ENCODE measurements at places on chromosomes 2 and 18. TPM values are rescaled to one million over a fixed set of nuclear protein-coding genes. Genes with fewer than 3 reads are reported as not detected.
A peak's percentile ranks its signal among the peaks of the same experiment; 100 is the strongest.

The GPR75 gene
- 4.8 TPM for total RNA-seq

The NTSR2 gene
- total RNA-seq = not detected

The CHST10 gene
- total RNA-seq = 11.3 TPM

The KCNE4 gene
- 68.0 TPM for total RNA-seq

The FOXI3 gene
- total RNA-seq = 0.11 TPM

DNA sequence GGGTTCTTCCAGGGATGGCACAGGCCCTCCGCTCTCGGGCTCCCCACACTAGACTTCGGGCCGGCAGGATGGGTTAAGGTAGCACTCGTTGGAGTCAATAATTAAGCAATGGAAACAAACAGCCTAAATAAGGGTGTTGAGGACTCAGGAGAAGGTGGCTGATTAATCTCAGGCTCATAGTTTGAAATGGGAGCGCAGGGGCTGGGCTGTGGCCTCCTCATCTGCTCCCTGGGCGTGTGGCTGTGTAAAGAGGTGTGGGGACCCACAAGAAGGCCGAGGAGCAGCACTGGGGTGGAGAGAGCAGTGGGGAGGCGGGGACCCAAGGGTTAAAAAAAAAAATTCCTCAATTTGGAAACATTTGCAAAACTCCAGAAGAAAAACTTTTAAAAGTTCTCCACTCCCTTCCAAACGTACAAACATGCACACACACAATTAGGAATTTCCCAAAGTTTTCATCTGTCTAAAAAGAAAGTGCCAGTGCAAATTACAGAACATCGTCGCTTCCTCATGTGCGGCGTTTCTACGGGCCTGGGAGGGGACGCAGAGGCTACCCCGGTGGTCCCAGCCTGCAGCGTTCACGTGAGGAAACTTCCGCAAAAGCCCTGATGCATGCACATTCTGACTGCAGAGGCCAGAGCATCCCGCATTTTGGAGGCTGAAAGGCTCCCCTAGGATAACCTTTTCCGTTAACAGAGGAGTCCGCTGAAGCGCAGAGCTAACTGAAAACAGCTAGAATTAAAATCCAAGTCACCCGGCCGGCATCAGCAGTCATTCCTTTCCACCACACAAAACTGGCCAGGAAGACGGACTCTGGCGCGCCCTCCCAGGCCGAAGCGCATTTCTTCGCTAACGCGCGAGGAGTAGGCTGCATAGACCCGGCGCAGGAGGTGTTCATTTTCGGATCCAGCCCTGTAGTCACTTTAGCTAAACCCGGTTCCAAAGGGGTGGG is 1.0 kb upstream of the TUBB6 start:
- peak; percentile 53 for DNase-seq

GRCh38 chr2:119672161-119672862 is 6.7 kb upstream of the TMEM177 start:
- no peak for DNase-seq

DNA sequence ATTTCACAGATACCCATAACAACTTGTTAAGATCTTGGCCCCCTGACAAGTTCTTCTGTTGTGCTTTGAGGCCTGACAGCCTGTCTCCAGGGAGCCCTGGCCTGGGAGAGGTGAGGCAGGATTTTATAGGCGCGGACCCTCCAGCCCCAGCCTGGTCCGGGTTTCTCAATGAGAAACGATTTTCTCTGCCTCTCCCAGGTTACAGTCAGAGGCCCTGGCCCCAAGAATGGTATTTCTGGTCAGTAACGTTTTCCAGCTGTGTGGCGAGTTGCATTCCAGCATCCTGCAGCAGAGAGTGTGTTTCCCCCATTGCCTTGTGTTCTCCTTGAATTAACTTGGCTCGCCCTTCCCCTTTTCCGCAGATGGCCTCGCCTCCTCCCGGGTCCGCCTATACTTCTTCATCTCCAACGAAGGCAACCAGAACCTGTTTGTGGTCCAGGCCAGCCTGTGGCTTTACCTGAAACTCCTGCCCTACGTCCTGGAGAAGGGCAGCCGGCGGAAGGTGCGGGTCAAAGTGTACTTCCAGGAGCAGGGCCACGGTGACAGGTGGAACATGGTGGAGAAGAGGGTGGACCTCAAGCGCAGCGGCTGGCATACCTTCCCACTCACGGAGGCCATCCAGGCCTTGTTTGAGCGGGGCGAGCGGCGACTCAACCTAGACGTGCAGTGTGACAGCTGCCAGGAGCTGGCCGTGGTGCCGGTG is 3.0 kb downstream of the INHBB start:
- DNase-seq = no peak

DNA sequence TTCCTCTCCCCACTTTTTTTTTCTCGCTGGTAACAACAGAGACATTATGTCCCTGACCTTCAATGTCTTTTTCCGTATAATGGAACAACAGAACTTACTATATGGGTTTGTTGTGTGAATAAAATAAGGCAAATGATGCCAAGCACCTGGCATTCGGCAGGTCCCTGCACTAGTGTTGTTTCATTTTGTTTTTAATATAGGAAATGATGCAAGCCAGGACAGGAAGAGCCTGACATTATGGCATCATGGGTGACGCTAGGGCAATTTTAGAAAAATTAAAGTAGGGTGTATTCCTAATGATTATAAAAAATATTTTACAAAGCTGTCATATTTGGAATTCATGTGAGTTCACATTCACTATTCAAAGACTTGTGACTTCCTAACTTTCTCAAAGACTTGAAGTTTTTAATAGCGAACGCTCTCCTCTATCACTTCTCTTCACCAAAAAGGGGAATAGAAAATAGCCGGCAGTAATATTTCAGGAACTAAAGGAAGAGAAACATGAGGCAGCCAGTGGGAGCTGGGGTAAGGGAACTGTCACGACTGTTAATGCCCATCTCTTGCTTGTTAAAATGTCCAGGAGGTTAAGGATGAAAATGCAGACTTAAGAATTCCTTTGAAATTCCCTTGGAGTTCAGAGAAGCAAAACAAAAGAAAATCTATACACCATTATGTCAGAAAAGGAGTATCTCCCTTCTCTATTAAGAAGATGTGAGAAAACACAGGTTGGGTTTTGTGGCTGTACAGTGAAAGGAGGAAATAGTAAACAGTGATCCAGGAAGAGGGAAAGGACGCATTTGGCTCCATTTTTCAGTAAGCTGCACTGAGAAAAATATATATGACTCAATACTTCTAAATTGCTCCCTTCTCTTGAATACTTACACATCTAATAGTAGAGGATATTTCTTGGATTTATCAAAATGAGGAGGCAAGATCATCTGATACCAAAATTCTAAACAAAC is 60.2 kb downstream of the DPP4 start:
- peak; percentile 5 for DNase-seq

- DNase-seq = no peak
Observed at GRCh38 chr2:3470166-3470651, 49.1 kb downstream of the ADI1 start.

DNA sequence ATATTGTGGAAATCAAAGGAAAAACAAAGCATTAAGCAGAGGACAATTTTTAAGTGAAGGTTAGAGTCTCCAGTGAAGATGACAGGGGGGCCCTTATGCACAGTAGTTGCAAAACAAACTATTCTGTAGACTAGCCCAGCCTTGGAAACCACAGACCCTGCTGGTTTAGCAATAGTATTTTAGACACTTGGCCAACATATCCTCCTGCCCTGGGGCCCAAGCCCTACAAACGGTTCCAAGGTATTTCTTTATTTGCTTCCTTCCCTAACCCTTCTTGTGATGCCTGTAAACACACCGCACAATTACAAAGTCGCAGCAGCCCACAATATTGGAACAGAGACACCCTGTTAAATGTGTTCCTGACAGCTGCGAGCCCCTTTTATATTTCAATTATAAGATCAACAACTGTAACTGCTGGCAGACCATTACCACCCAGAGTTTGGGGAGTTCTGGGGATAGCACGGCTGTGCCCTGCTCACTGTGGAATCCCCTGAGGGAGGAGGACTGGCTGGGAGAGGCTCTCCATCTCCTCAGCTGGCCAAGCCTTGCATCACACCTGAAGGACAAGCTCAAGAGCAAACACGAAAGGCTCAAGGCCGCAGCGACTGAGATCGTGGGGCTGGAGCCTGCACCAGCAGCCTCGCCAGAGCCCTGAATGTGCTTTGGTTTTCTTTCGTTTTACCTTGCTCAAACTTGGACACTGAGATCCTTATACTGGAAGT is 282.2 kb upstream of the ATP5MC3 start:
- DNase-seq = no peak

- DNase-seq = no peak
Observed at GRCh38 chr2:134181219-134181618, 72.7 kb upstream of the MGAT5 start.

DNA sequence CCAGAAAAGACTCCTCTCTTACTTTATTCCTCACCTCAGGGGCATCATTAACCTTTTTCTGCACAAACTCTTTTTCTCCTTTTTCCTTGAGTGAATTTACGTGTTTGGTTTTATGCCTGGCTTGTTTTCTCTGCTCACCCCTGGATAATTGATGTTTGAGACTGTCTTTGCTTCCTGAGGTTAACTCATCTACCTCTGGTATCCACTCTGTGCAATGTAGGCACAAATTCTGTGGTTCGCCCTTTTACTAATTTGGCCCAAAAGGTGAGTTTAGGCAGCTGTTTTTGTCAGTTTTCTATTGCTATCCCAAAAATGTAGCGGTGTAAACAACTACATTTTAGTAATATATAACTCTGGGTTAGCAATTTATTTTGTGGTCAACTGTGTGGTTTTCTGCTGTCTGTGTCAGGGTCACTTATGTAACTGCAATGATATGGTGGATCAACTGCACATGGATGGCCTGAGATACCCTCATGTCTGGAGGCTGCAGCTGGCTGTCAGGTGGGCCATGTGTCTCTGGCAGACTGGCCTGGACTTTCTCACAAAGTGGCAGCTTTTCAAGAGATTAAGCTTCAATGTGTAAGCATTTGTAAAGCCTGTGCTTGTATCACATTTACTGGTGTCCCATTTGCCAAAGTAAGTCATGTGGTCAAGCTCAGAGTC is 329.7 kb downstream of the FSIP2 start:
- no peak for DNase-seq

- no peak for DNase-seq
Observed at GRCh38 chr18:6215888-6216287, 198.8 kb downstream of the L3MBTL4 start.

GRCh38 chr2:59888015-59888414 is 665.4 kb downstream of the BCL11A start:
- DNase-seq = no peak

GRCh38 chr2:98502556-98503335 is 58.1 kb downstream of the INPP4A start:
- DNase-seq = no peak

DNA sequence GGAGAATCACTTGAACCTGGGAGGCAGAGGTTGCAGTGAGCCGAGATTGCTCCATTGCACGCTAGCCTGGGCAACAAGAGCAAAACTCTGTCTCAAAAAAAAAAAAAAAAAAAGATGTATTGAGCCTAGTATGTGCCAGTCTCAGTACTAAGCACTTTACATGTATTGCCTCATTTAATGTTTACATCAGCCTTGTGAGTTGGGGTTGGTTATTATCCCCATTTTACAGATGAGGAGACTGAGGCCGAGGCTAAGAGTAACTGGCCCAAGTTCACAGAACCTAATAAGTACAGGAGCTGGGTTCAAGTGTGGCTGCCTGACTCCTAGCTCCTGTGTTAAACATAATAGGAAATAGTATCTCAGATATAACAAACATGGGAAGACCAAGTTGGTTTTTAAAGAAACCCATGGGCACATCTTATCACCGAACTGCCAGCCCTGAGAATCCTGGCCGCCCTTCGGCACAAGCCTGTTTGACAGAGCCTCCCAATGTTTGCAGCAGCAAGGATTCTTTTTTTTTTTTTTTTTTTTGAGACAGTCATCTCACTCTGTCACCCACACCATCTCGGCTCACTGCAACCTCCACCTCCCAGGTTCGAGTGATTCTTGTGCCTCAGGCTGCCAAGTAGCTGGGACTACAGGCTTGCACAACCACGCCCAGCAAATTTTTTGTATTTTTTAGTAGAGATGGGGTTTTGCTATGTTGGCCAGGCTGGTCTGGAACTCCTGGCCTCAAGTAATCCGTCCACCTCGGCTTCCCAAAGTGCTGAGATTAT is 24.2 kb upstream of the GMPPA start:
- no peak for DNase-seq

DNA sequence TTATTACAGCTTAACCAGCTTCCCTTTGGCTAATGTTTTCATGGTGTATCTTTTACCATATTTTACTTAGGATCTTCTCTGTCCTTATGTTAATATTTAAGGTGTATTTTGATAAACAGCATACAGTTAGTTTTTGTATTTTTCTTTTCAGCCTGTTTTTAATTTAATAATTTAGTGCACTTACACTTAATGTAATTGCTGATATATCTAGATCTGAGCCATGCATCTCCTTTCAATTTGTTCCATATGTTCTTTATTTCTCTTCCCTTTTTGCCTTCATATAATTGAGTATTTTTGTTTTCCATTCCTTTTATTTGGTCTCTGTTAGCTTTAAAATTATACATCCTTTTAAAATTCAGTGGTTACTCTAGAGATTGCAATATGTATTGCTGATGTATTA is 78.8 kb downstream of the SMC6 start:
- DNase-seq = no peak

- no peak for DNase-seq
Observed at GRCh38 chr2:97948926-97949325, 46.8 kb downstream of the TMEM131 start.

DNA sequence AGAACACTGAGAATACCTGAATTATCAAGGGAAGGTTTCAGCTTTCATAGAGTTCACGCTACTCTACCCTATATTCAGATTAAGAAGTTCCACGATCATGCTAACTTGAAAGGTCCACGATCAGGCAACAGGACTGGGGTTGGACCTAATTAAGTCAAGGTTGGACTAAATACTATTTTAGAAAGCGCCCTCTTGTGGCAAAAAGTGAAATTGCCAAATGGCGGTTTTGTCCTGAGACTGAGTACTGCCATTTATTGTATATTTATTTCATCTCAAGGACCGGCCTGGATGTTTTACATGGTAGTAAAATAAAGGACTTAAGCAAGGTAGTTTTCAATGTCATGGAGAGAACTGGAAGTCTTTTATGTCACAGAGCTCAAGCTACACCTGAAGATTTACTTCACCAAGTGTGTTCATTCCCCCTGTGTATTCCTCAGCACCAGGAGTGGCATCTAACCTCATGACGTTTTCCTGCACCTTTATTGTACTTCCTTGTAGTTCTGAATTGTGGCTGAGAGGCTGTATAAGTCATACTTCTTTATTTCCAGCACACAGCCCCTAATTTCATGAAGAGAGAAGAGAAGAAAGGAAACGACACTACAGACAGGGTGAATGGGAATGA is 56.8 kb downstream of the SRD5A2 start:
- peak; percentile 72 for DNase-seq

- DNase-seq = peak; percentile 19
Observed at GRCh38 chr18:48656582-48656981, 117.8 kb downstream of the CTIF start.
